Endodermal cell (in vitro differentiated cells): ENCODE measurements at places on chromosomes 12 and 14. TPM values are rescaled to one million over a fixed set of nuclear protein-coding genes. Genes with fewer than 3 reads are reported as not detected.

Gene TMTC1
- total RNA-seq: 65.7 and 71.0 TPM in 2 replicates

Gene SDR9C7
- 0.19 to 0.42 TPM in 2 of 3 replicates, not detected in the other for total RNA-seq

Gene FGF23
- total RNA-seq: 0.32 and 0.44 TPM in 2 replicates

Gene OR11H7
- total RNA-seq: not detected in 2 replicates

Gene CLEC1A
- total RNA-seq: not detected in 2 replicates

Gene CYP46A1
- total RNA-seq: 0.38 to 0.55 TPM (median 0.46 TPM) in 3 replicates

Gene GDF3
- total RNA-seq: 0.72 to 4.3 TPM (median 1.3 TPM) in 3 replicates

Gene KCNJ8
- total RNA-seq: 0.73 to 2.9 TPM (median 2.7 TPM) in 3 replicates

Gene LUM
- 0.47 TPM in 1 of 2 replicates, not detected in the other for total RNA-seq

Gene FAM181A
- not detected in 2 replicates for total RNA-seq

Gene TMEM120B
- total RNA-seq: 20.1 to 25.3 TPM (median 23.9 TPM) in 3 replicates

Gene CCDC92
- 34.2 to 48.5 TPM (median 45.1 TPM) in 3 replicates for total RNA-seq

Gene SEL1L
- 58.2 and 64.0 TPM in 2 replicates for total RNA-seq

Gene NPFF
- total RNA-seq: not detected in 2 replicates

Gene ARMH4
- total RNA-seq: 30.7 and 33.0 TPM in 2 replicates

Gene TUNAR
- 30.0 to 37.3 TPM (median 30.0 TPM) in 3 replicates for total RNA-seq

GRCh38 chr12:6407236-6407954 is 23.4 kb downstream of the LTBR start:
- H3K4me1 ChIP-seq: no peaks in the 10 kb centered on the region
- no peaks in the 10 kb centered on the region for H3K27me3 ChIP-seq
- no peak overlapping the region for H3K27ac ChIP-seq
- no peaks in the 10 kb centered on the region for H3K36me3 ChIP-seq

DNA sequence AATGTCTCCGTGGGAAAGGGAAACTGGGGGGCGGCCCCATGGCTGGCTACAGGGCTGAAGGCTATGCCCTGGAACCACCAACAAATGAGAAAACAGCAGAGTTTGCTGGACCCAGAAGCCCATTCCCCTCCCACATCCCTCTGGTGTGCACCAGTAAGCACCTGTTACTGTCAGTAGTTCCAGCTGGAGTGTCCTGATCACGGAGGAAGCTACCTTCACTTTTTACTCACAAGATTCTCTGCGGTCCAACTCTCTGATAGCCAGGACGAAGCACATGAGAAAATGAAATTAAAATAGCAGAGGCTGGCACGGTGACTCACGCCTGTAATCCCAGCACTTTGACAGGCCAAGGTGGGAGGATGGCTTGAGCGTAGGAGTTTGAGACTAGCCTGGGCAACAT is 22.7 kb upstream of the MEG3 start:
- DNase-seq: no peak
- H3K36me3 ChIP-seq: no peaks in the 10 kb centered on the region
- no peaks in the 10 kb centered on the region for H3K27me3 ChIP-seq
- no peak overlapping the region for H3K27ac ChIP-seq
- no peaks in the 10 kb centered on the region for H3K4me1 ChIP-seq

DNA sequence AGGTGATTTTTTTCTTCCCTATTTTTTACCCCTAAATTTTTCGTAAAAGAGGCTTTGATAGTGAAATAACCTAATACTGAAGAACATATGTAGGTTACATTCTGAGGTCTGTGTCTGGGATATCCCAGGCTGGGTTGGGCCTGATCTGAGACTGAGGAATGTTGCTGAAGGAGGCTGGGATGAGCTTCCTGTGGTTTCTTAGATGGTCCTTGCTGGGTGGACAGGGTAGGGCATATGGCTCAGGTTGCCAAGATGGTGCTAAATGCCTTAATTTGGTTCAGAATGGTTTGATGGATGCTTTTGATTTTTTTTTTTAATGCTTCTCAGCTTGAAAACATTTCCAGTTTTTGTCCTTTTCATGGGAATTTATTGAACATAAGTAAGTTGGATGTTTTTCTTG is 124.6 kb upstream of the PMCH start:
- no peaks in the 10 kb centered on the region for H3K4me1 ChIP-seq
- no peak overlapping the region for H3K27ac ChIP-seq
- peak; percentile 79 for DNase-seq
- H3K27me3 ChIP-seq: no peaks in the 10 kb centered on the region
- H3K36me3 ChIP-seq: no peaks in the 10 kb centered on the region
- no peak overlapping the region for H3K4me3 ChIP-seq

DNA sequence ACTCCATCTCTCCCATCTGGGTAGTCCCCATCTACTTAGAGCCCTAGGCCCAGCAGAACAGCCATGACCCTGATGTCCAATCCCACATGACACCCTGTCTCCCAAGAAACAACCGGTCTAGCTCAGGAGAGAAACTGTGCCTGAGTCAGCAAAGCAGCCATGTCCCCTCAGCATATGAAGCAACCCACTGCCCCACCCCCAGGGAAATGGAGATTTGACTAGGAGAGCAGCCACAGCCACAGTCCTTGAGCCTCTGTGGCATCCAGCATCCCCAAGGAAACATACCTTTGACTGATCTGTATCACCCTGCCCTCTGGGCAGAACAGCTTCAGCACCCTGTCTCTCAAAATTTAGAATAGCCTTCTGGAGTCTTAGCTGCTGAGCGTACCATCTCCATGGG is 641.9 kb upstream of the FBXO33 start:
- no peaks in the 10 kb centered on the region for H3K4me1 ChIP-seq
- H3K27me3 ChIP-seq: no peaks in the 10 kb centered on the region
- no peaks in the 10 kb centered on the region for H3K36me3 ChIP-seq
- H3K27ac ChIP-seq: no peak overlapping the region
- DNase-seq: peak; percentile 48
- H3K4me3 ChIP-seq: no peak overlapping the region

GRCh38 chr12:94149781-94150239 is 1.4 kb downstream of the PLXNC1 start:
- no peaks in the 10 kb centered on the region for H3K36me3 ChIP-seq
- H3K27me3 ChIP-seq: peaks cover 71% of the 10 kb centered on the region
- H3K27ac ChIP-seq: no peak overlapping the region
- H3K4me1 ChIP-seq: peaks cover 15% of the 10 kb centered on the region
- DNase-seq: peak; percentile 89

GRCh38 chr14:68507544-68508081 is 285.3 kb downstream of the ZFP36L1 start:
- H3K27me3 ChIP-seq: no peaks in the 10 kb centered on the region
- H3K4me3 ChIP-seq: no peak overlapping the region
- H3K4me1 ChIP-seq: no peaks in the 10 kb centered on the region
- H3K36me3 ChIP-seq: no peaks in the 10 kb centered on the region
- no peak overlapping the region for H3K27ac ChIP-seq
- peak; percentile 14 for DNase-seq

GRCh38 chr12:24760606-24761378 is 188.1 kb downstream of the BCAT1 start:
- H3K4me3 ChIP-seq: peak overlapping the region; percentile 5
- H3K27ac ChIP-seq: peak overlapping the region; percentile 69
- peaks cover 19% of the 10 kb centered on the region for H3K4me1 ChIP-seq

GRCh38 chr12:49762468-49762847 is 21.1 kb downstream of the TMBIM6 start:
- H3K27ac ChIP-seq: no peak overlapping the region
- H3K4me1 ChIP-seq: no peaks in the 10 kb centered on the region
- H3K27me3 ChIP-seq: no peaks in the 10 kb centered on the region
- DNase-seq: peak; percentile 59

GRCh38 chr14:101859538-101859902 is 98.0 kb downstream of the PPP2R5C start:
- no peak overlapping the region for H3K4me3 ChIP-seq
- no peak for DNase-seq
- peaks cover 47% of the 10 kb centered on the region for H3K36me3 ChIP-seq

- no peak for DNase-seq
- no peaks in the 10 kb centered on the region for H3K4me1 ChIP-seq
- H3K36me3 ChIP-seq: no peaks in the 10 kb centered on the region
Observed at GRCh38 chr14:31920989-31921650, 156.0 kb upstream of the ARHGAP5 start.

DNA sequence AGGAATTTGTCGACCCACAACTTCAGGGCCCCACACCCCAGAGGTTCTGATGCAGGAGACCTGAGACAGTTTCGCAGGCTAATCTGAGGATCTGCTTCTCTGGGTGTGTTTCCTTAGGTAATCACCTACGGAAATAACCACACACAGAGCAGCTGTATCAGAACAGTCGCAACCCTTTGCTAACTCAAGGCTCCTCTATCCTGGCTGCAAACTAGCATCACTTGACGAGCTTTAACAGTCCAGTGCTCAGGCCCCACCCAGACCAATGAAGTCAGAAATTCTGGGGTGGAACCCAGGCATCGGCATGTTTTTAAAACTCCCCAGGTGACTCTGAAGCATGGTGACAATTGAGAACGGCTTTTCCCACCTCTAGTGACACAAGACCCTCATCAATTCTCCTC is 20.7 kb downstream of the SLC7A7 start:
- H3K27me3 ChIP-seq: no peaks in the 10 kb centered on the region
- H3K27ac ChIP-seq: no peak overlapping the region
- no peak overlapping the region for H3K4me3 ChIP-seq
- DNase-seq: no peak

- DNase-seq: peak; percentile 91
- H3K27ac ChIP-seq: peak overlapping the region; percentile 64
- no peaks in the 10 kb centered on the region for H3K27me3 ChIP-seq
- H3K4me1 ChIP-seq: peaks cover 20% of the 10 kb centered on the region
- H3K36me3 ChIP-seq: peaks cover 13% of the 10 kb centered on the region
Observed at GRCh38 chr12:64682572-64683277, 72.4 kb downstream of the RASSF3 start.

GRCh38 chr14:92578511-92578910 is 64.9 kb downstream of the RIN3 start:
- no peak for DNase-seq
- H3K27ac ChIP-seq: no peak overlapping the region
- no peaks in the 10 kb centered on the region for H3K36me3 ChIP-seq
- no peak overlapping the region for H3K4me3 ChIP-seq
- H3K4me1 ChIP-seq: no peaks in the 10 kb centered on the region

DNA sequence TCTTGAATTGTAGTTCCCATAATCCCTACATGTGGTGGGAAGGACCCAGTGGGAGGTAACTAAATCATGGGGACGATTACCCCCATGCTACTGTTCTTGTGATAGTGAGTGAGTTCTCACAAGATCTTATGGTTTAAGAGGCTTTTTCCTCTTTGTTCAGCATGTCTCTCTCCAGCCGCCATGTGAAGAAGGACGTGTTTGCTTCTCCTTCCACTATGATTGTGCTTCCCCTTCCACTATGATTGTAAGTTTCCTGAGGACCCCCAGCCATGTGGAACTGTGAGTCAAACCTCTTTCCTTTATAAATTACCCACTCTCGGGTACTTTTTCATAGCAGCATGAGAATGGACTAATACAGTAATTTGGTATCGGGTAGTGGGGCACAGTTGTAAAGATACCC is 97.3 kb downstream of the PPP1R12A start:
- no peaks in the 10 kb centered on the region for H3K4me1 ChIP-seq
- H3K27ac ChIP-seq: no peak overlapping the region
- H3K27me3 ChIP-seq: no peaks in the 10 kb centered on the region
- H3K36me3 ChIP-seq: peaks cover 67% of the 10 kb centered on the region
- DNase-seq: no peak

DNA sequence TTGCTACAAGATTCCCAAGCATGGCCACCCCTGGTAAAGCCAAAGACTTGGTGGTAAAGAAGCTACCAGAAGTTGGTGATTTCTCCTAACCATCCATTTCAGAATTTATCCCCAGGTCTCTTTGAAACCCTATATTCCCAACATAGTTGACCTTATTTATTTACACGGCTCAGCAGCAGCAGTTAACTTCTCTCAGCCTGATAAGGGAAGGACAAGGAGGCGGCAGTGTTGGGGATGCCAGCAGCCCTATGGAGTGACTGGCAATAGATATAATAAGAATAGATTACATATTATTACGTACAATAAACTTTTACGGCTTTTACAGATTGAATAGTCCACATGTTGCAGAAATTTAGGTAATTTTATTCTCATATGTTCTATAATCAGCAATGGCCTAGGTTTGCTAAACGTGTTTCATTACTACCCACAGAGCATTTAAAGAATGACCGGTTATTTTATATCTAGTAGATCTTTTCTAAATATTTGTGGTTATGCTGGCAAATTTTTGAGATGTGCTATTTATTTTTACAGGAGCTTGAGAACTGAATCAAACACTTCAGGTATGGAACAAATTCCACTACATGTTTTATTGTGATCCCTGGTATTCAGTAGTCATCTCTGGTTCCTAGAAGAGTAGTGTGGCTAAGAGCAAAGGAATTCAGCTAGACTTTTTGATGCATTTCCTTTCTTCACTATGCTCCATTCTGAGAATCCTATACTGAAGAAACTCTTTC is 19.8 kb upstream of the PALS1 start:
- DNase-seq: no peak
- no peaks in the 10 kb centered on the region for H3K4me1 ChIP-seq
- H3K4me3 ChIP-seq: no peak overlapping the region

DNA sequence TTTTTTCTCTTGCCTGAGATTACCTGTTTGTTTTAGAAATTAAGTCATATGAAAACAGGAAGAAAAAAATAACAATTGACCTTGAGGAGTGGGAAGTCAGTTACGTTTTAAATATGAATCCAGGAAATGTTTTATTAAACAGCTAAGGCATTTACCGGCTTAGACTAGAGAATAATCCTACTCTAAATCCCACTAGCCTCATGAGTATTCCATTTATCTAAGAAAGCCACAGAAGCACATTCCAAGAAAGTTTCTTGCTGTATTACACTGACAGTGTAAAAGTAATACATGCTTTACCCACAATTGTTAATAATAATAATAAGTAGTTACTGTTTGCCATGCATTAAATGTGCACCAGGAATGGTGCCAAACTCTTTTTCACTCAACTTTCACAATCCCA is 90.9 kb downstream of the BMP4 start:
- no peaks in the 10 kb centered on the region for H3K4me1 ChIP-seq
- no peak overlapping the region for H3K27ac ChIP-seq
- DNase-seq: no peak
- H3K4me3 ChIP-seq: no peak overlapping the region
- H3K27me3 ChIP-seq: peaks cover 50% of the 10 kb centered on the region

GRCh38 chr14:87805315-87805723 is 187.7 kb downstream of the GALC start:
- H3K36me3 ChIP-seq: peaks cover 26% of the 10 kb centered on the region
- H3K27ac ChIP-seq: no peak overlapping the region
- H3K4me1 ChIP-seq: peaks cover 5% of the 10 kb centered on the region
- peak; percentile 89 for DNase-seq
- peak overlapping the region; percentile 75 for H3K4me3 ChIP-seq

- no peak for DNase-seq
- H3K27me3 ChIP-seq: no peaks in the 10 kb centered on the region
- no peak overlapping the region for H3K4me3 ChIP-seq
- H3K4me1 ChIP-seq: no peaks in the 10 kb centered on the region
- H3K36me3 ChIP-seq: no peaks in the 10 kb centered on the region
- no peak overlapping the region for H3K27ac ChIP-seq
Observed at GRCh38 chr14:89848165-89848564, 106.4 kb downstream of the EFCAB11 start.
